ENCODE measurements at places on chromosomes 11 and 22. TPM values are rescaled to one million over a fixed set of nuclear protein-coding genes. Genes with fewer than 3 reads are reported as not detected.

Gene CHRNA10
- total RNA-seq, result 1.5 TPM

Gene IL17REL
- total RNA-seq, result 0.04 TPM

Gene ARHGAP8
- 1.6 TPM for total RNA-seq

Gene ISX
- total RNA-seq, result not detected

Gene FGF4
- not detected for total RNA-seq

Gene HMBS
- total RNA-seq, result 45.6 TPM

Gene SLC25A17
- 21.9 TPM for total RNA-seq

Gene LIMK2
- 9.0 TPM for total RNA-seq

Gene KRTAP5-11
- not detected for total RNA-seq

Gene ACTN3
- total RNA-seq, result not detected

Gene B3GAT1
- not detected for total RNA-seq

Gene CCDC73
- total RNA-seq, result not detected

Gene CALCB
- total RNA-seq, result 0.20 TPM

Gene ACR
- not detected for total RNA-seq

Gene CDON
- 1.7 TPM for total RNA-seq

Gene MGAT3
- 0.43 TPM for total RNA-seq
